ENCODE measurements at places on chromosomes 11 and 22. TPM values are rescaled to one million over a fixed set of nuclear protein-coding genes. Genes with fewer than 3 reads are reported as not detected.

- H3K36me3 ChIP-seq = no peaks in the 10 kb centered on the region
- H3K4me3 ChIP-seq = no peak overlapping the region
- no peaks in the 10 kb centered on the region for H3K27me3 ChIP-seq
- peaks cover 27% of the 10 kb centered on the region for H3K4me1 ChIP-seq
- DNase-seq = no peak
Measured at GRCh38 chr11:74746868-74747267, 1.8 kb upstream of the RNF169 start.

GRCh38 chr11:112610494-112610893 is 349.8 kb upstream of the PLET1 start:
- no peaks in the 10 kb centered on the region for H3K4me1 ChIP-seq
- no peak for DNase-seq
- no peaks in the 10 kb centered on the region for H3K36me3 ChIP-seq
- no peak overlapping the region for H3K4me3 ChIP-seq

- H3K4me1 ChIP-seq = no peaks in the 10 kb centered on the region
- no peak overlapping the region for H3K4me3 ChIP-seq
Measured at GRCh38 chr11:33021501-33021900, 5.8 kb downstream of the DEPDC7 start.

DNA sequence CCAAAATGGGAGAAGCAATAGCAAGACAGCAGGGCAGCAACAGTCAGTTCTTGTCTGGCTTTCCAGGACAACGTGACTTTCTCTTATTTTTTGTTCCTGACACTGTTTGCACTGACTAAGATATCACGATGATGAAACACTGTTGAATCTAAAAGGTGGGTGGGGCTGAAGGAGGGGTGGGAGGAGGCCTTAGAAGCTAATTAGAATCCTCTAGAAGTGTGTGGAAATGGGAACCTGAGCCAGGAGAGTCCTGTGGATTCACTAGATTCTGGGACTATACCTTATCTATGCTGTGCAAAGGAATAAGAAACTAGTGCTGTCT is 300.3 kb downstream of the ST3GAL4 start:
- H3K27ac ChIP-seq = no peak overlapping the region
- no peak for DNase-seq
- no peaks in the 10 kb centered on the region for H3K27me3 ChIP-seq
- H3K36me3 ChIP-seq = no peaks in the 10 kb centered on the region
- no peaks in the 10 kb centered on the region for H3K4me1 ChIP-seq

DNA sequence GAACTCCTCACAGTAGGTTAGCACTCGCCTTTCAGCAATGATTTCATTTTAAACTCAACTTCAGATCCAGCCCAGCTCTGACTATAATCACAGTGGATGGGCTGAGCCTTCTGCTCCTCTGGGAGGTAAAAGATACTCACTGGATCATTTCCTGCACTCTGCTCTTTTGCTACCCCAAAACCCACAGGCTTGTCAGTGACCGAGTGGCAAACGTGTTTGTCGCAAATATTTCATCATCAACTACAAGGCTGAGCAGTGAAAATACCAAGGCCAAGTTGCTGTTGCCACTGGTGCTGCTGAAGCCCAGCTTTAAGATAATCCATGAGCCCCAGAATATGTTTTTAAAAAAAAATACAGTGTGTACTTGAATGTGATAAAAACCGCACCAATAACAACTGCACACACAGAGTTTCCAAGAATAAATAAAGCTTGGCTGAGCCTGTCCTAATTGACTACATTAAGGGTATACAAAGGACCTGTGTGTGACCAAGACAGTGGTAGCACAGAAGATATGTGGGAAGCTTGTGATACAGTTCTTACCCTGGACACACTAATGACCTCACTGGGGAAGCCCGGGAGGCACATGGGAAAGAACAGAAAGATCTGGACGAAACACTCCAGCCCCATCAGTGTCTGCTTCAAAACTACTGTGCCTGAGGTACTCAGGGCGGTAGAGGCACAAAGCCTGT is 41.3 kb downstream of the ABTB2 start:
- no peaks in the 10 kb centered on the region for H3K27me3 ChIP-seq
- DNase-seq = no peak
- H3K4me3 ChIP-seq = no peak overlapping the region
- H3K36me3 ChIP-seq = no peaks in the 10 kb centered on the region
- no peaks in the 10 kb centered on the region for H3K4me1 ChIP-seq

GRCh38 chr11:27991736-27992135 is 116.2 kb downstream of the KIF18A start:
- H3K36me3 ChIP-seq = no peaks in the 10 kb centered on the region
- no peak overlapping the region for H3K4me3 ChIP-seq
- no peaks in the 10 kb centered on the region for H3K27me3 ChIP-seq
- H3K27ac ChIP-seq = no peak overlapping the region

- H3K27me3 ChIP-seq = no peaks in the 10 kb centered on the region
- peak overlapping the region; percentile 74 for H3K27ac ChIP-seq
- peaks cover 55% of the 10 kb centered on the region for H3K4me1 ChIP-seq
- no peak overlapping the region for H3K4me3 ChIP-seq
- DNase-seq = no peak
Measured at GRCh38 chr11:44596525-44597276, 31.2 kb downstream of the CD82 start.

DNA sequence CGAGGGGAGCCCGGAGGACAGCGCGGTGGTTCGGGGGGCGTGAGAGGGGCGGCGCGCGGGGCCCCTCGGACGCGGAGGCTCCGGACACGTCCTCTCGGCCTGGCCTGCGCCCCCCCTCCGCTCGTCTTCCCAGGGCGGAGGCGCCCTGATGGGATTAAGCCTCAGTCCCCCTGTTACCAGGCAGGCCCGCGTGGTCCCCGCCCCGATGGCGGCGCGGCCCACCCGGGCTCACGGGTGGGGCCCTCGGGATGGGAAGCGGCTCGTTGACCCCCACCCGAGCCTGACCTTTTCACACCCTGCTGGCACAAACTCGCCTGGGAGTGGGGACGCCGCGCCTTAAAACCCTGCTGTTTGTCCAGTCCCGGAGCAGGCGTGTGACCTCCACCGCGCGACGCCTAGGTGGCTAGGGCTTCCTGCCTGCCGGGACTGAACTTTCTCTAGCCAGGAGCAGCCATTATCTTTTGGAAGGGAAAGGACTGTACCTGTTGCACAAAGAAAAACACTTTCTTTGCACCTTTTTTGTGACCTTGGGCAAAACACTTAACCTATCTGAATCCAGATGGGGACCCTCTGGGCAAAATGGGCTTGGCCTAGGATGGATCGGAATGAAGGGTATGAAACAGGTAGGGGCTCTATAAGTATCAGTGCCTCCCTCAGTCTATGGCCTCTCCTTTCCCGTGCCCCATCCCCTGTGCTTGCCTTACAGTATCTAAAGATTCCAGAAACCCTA is 1.0 kb downstream of the KIAA1671 start:
- H3K27me3 ChIP-seq = no peaks in the 10 kb centered on the region
- peak overlapping the region; percentile 84 for H3K27ac ChIP-seq
- H3K4me3 ChIP-seq = peak overlapping the region; percentile 73

DNA sequence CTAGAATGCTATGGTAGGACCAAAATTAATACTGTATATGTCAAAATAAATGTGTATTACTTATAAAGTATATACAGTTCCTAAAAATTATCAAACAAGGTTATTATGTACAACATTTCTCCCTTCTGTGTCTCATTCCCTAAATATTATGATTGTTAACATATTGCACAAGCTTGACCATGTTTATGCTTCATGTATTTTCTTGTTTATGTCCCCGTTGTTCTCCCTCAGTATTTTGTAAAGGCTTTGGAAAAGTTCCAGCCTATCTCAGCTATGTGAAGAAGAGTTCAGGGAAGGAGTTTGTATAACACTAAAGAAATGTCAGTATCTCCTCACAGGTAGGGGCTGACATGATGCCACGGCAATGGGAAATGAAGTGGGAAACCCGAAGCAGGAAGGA is 19.6 kb downstream of the ADM start:
- H3K4me3 ChIP-seq = no peak overlapping the region
- H3K27me3 ChIP-seq = no peaks in the 10 kb centered on the region
- H3K4me1 ChIP-seq = peaks cover 51% of the 10 kb centered on the region
- no peaks in the 10 kb centered on the region for H3K36me3 ChIP-seq

DNA sequence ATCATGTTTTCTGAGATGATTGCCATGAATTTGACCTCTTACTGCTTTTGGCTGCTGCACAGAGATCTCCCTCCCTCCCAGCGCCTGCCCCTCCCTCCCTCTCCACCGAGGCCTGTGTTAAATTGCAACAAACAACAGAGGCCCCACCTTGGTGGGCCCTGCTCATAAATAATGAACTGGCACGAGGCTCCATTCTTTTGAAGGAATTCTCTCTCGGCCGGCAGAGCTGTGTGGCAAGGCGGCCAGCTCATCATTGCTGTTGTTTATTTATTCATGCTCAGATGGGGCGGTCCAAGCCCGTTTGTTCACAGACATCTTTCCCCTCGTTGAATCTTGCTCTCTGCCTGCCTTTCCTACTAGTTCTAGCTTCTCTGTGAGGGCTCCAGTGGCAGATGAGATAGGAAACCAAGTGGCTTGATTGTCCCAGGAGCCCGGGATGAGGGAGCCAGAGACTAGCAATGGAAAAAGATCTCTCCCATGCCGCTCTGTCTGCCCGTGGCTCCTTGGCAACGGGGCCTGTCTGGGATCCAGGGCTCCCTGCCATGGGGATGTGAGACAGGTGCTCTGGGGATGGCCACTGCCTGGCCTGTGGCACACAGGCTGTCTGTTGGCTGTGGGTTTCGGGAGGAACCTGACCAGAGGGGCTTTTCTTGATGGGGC is 192.6 kb downstream of the DSCAML1 start:
- no peak for DNase-seq
- H3K27ac ChIP-seq = no peak overlapping the region
- no peaks in the 10 kb centered on the region for H3K27me3 ChIP-seq
- H3K4me1 ChIP-seq = no peaks in the 10 kb centered on the region
- H3K36me3 ChIP-seq = no peaks in the 10 kb centered on the region
- H3K4me3 ChIP-seq = no peak overlapping the region

DNA sequence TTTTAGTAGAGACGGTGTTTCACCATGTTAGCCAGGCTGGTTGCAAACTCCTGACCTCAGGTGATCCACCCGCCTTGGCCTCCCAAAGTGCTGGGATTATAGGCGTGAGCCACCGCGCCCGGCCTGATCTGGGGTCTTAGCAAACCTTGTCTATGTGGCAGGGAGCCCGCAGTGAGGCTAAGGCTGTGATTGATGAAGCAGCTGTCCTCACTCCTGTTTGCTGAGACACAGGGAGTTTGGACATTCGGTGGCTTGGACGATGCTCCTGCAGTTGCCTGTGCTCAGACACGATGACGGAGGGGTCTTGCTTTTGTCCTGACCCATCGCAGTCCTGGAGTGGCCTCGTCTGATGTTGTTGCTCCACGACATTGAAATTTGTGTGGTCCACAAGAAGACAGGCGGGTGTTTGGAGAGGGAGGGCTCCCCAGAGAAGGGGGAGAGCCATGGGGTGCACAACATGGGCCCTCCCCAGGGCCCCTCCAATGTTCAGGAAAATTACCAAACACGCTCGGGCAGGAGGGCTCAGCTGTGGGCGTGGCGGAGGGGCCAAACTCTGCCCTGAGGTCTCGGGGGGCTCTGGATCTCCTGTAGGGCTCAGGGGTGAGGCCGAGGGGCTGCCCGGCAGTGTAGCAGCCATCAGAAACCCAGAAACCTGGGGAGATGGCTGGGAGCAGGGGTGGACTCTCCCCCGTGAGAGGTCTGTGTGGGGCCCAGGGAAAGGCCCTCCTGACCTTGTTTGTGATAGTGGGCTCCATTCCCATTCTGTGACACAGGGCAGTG is 41.8 kb upstream of the PRR5 start:
- no peak overlapping the region for H3K4me3 ChIP-seq
- H3K27me3 ChIP-seq = peaks cover 4% of the 10 kb centered on the region
- no peaks in the 10 kb centered on the region for H3K36me3 ChIP-seq
- no peak overlapping the region for H3K27ac ChIP-seq

DNA sequence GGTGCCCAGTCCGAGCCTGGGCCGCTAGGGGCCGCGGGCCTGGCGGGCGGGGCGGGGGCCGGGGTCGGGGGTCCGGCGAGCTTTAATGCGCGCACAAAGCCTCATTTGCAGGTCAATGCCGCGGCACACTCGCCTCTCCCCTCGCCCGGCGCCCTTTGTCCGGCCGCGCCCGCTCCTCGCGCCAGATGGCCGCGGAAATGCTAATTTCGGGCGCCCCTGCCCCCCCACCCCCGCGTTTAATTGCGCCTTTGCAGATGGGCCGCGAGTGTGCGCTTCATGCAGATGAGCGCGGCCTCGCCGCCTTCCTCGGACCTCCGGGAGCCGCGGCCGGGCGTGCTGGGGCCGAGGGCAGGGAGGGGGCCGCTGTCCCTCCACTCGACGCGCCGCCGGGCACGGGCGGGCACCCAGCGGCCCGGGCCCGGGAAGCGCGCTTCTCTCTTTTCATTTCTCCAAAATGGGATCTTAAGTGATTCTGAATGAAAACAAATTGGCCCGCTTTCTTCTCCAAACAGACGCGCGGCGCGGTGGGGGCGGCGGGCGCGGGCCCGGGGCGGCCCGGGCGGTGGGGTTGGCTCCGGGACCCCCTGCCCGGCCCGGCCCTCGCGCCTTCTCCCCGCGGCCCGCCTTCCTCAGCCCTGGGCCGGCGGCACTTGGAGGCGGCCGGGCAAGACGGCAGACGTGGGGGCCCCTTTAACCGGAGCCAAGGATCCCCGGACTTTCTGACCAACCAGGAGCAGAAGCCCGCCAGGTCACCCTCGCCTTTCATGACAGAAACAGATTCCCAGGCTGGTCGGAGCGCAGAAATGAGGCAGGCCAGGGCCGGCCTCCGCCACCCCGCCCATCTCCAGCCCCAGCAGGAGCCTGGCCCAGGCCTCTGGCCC is 22.9 kb downstream of the CDKN1C start:
- H3K27me3 ChIP-seq = peaks cover 18% of the 10 kb centered on the region
- H3K4me1 ChIP-seq = no peaks in the 10 kb centered on the region
- no peaks in the 10 kb centered on the region for H3K36me3 ChIP-seq
- DNase-seq = no peak
- H3K27ac ChIP-seq = peak overlapping the region; percentile 36
- peak overlapping the region; percentile 16 for H3K4me3 ChIP-seq

GRCh38 chr22:37827056-37827455 is 3.9 kb downstream of the GALR3 start:
- no peak overlapping the region for H3K4me3 ChIP-seq
- H3K36me3 ChIP-seq = peaks cover 34% of the 10 kb centered on the region
- H3K4me1 ChIP-seq = no peaks in the 10 kb centered on the region
- no peak for DNase-seq
- H3K27me3 ChIP-seq = peaks cover 20% of the 10 kb centered on the region
- no peak overlapping the region for H3K27ac ChIP-seq

DNA sequence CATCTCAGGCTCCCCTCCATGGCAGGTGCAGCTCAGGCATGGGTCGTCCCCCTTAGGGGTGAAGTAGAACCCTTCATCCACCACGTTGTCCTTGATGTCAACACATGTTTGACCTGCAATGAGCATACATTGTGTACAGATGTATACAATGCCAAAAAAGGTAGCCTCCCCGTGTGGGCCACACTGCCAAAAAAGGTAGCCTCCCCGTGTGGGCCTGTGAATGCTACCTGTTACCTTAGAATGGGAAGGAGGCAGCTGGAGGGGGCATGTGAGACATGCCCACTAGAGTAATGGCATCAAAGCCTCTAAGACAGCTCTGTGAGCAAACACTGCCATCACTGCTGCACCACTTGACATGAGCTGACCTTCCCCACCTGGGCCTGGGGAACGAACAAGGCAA is 73.7 kb downstream of the DGCR2 start:
- H3K36me3 ChIP-seq = peaks cover 97% of the 10 kb centered on the region
- H3K4me1 ChIP-seq = no peaks in the 10 kb centered on the region
- peak; percentile 28 for DNase-seq
- H3K4me3 ChIP-seq = no peak overlapping the region
- no peaks in the 10 kb centered on the region for H3K27me3 ChIP-seq
- H3K27ac ChIP-seq = no peak overlapping the region

Gene P2RY2
- 7.4 TPM for total RNA-seq

Gene GUCY1A2
- 31.1 TPM for total RNA-seq

Gene IPO7
- 120 TPM for total RNA-seq

Gene MED19
- total RNA-seq = 9.6 TPM

Gene SPDYC
- not detected for total RNA-seq

Gene RBMXL2
- not detected for total RNA-seq

Gene MSANTD4
- 15.4 TPM for total RNA-seq

Gene FAT3
- 6.9 TPM for total RNA-seq

Gene FAR1
- total RNA-seq = 59.7 TPM

Gene XRRA1
- 10.6 TPM for total RNA-seq

Gene MMP11
- 1.9 TPM for total RNA-seq

All from upper lobe of right lung (tissue), 1 donor.